CD8-positive, alpha-beta T cell (primary cell): ENCODE measurements at places on chromosomes 13 and 19.

GRCh38 chr19:13042443-13043130 is 47.3 kb downstream of the NFIX start:
- DNase-seq, result no peak

GRCh38 chr13:74090397-74090796 is 43.8 kb downstream of the KLF12 start:
- no peak for DNase-seq

GRCh38 chr19:39398297-39398864 is 7.2 kb downstream of the MED29 start:
- DNase-seq, result no peak

DNA sequence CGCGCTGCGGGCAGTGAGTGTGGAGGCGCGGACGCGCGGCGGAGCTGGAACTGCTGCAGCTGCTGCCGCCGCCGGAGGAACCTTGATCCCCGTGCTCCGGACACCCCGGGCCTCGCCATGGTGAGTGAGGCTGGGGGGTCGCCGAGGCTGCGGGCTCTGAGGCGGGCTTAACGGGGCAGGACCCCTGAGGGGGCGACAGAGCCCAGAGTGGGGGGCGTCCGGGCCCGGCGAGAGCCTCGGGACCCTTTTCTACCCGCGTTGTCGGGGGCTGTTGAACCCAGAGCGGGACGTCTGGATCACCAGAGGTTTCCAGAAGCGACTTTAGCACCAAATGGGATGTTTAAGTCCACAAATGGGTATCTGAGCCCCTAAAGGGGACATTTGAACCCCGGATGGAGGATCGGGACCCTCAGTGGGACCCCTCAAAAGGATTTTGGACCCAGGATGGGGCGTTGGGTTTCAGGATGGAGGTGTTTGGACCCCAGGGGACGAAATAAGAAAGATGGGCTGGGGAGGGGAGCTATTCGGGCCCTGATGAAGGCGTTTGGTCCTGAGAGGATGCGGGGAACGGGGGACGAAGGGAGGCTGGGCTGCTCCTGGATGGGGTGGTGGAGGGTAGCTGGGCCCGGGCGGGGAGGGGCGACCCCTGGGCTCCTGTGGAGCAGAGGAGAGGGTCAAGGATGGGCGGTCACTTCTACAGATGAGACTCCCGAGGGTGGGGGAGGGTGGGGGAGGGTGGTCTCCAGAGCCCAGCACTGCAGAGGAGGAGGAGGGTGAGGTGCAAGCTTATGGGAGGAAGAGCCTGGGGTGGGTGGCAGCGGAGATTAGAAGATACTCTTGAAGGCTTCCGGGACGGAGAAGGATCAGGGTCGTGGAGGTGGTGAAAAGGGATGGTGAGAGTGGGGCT is at the start of gene CALM3:
TSS of gene CALM3 (plus strand) at position 13 of the 907 bp plus-strand sequence. CDS start at position 118, 105 bp downstream.
- DNase-seq, result no peak

DNA sequence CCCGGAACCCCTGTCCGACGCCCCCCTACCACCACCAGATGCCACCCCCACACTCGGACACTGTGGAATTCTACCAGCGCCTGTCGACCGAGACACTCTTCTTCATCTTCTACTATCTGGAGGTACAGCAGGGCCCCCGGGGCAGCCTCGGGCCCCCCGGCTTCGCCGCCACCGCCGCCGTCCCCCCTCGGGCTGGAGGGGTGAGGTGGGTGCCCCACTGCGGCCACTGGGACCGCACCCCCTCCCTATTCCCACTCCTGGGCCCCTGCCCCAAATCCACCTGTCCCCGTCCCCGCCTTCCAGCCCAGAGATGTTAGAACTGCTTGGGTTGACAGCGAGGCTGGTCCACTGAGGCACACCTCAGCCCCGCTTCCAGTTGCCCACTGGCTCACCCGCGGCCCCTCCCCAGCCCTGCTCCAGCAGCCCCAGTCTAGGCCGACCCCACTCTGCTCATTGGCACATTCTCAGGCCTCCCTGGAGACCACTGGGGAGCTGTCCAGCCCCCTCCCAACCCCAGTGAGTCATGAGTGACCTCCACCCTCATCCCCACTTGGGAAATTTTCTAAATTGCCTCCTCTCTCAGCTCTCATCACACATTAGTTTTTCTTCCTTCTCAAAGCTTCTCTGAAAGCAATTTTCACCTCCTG is 6.5 kb downstream of the LENG1 start:
- no peak for DNase-seq

DNA sequence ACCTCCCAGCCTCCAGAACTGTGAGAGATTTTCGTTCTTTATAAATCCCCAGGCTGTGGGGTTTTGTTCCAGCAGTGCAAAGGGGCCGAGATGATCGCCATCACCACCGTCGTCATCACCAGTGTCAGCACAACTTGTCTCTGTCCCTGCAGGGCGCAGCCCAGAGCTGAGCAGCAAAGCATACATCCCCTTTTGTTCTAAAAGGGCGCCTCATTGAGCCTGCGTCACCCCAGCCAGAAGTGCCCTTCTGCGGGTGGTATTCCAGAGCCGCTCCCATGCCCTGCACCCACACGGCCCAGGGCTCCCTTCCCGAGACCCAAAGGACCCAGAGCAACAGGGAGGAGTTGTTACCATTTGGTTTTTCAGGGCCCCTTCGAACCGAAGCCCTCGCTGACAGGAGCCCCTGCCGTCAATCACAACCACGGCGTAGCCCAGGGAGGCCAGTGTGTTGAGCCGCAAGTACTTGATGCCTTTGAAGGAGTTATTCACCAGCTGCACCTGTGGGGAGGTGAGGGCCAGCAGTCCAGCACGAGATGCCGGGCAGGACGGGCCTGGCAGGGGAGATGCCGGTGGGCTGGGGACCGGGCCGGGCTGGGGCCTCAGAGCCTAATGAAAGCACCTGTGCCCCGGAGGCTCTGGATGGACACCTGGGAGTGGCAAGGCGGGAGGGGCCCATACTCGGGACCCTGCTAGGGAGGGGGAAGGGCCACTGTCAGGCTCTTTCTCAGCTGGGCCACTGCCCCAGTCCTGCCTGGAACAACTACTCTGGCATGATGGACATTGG is 14.4 kb upstream of the MYDGF start:
- DNase-seq, result no peak

GRCh38 chr19:37220383-37220782 is 2.4 kb downstream of the ZNF383 start:
- DNase-seq, result no peak

- no peak for DNase-seq
Measured at GRCh38 chr13:22050951-22051563, 380.2 kb downstream of the FGF9 start.

DNA sequence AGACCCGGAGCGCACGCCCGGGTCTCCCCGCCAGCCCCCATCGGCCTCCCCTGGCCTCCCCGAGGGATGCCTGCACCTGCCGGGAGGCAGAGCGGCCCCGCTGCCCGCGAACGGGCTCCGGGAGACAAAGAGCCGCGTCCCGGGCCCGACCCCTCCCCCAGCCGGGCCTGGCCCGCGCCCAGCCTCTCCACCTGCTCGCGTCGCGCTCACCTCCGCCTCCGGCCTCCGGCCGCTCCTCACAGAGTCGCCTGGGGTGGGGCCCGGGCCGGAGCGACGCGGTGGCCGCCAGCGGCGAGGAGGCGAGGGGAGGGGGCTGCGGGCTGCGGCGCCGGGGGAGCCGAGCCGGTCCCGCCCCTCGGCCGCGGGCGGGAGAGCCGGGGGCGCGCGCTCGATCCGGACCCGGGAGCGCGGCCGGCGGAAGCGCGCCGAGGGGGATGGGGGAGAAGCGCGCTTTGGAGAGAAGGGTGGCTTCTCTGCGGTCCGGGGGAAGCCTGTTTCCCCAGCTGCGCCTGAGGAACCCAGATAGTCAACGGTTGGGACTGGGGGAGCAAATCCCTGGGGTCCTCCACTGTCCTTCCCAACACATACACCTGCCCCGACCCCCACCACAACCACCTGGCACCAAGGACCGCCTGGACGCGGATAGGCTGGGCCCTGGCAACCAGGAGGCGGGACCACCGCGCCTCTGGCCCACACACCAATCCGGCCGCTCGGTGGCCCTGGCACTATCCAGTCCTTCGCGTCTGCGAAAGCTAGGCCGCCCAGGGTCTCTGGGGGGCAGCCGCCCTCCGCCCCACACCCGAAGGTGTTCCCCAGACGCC is at the start of gene PRR36:
TSS of gene PRR36 (minus strand) at position 315 of the 821 bp plus-strand sequence. CDS start 701 bp downstream, outside the sequence.
- no peak for DNase-seq

GRCh38 chr19:42942187-42942789 is 5.3 kb upstream of the PSG7 start:
- no peak for DNase-seq

- no peak for DNase-seq
Measured at GRCh38 chr13:114237415-114238112, 2.9 kb downstream of the CDC16 start.

DNA sequence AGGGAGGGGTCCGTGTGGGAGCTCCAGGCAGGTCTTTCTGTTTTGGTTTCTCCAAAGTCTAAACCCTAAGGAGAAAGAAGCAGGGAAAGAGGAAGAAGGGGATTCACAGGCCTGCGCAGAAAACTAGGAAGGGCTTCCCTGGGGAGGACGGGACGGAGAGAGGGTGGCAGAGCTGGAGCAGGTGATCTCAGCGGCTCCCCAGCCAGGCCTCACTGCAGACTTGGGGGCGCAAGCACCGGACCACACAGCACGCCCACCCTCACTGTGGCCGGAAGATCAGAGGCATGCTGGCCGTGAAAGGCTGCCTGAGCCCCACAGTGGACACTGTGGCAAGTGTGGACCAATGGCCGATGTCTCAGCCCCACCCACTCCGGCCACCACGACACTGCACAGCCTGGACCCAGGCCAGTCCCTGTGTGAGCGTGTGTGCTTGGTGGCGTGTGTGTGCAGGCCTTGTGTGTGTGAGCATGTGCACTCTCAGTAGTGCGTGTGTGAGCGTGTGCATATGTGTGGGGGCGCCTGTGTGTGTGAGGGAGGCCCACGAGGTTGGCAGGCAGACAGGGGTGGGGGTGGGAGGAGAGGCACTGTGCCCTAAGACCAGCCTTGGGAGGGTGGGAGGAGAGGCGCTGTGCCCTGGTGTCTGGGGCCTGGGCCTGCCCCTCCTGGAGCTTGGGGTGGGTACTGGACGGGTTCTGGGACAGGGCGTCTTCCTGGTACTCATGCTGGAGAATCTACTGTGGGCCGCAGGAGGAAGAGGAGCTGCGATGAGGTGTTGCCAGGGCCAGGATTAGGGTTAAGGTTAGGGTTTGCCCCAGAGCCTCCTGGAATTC is 15.4 kb upstream of the TMEM255B start:
- DNase-seq, result no peak

GRCh38 chr19:10749435-10750384 is 31.8 kb downstream of the DNM2 start:
- DNase-seq, result no peak

- no peak for DNase-seq
Measured at GRCh38 chr19:31096935-31097545, 252.2 kb downstream of the TSHZ3 start.

GRCh38 chr19:1283207-1283916 is 2.3 kb upstream of the EFNA2 start:
- DNase-seq, result no peak

- peak; percentile 90 for DNase-seq
Measured at GRCh38 chr19:13731147-13731964, 33.0 kb upstream of the MRI1 start.

DNA sequence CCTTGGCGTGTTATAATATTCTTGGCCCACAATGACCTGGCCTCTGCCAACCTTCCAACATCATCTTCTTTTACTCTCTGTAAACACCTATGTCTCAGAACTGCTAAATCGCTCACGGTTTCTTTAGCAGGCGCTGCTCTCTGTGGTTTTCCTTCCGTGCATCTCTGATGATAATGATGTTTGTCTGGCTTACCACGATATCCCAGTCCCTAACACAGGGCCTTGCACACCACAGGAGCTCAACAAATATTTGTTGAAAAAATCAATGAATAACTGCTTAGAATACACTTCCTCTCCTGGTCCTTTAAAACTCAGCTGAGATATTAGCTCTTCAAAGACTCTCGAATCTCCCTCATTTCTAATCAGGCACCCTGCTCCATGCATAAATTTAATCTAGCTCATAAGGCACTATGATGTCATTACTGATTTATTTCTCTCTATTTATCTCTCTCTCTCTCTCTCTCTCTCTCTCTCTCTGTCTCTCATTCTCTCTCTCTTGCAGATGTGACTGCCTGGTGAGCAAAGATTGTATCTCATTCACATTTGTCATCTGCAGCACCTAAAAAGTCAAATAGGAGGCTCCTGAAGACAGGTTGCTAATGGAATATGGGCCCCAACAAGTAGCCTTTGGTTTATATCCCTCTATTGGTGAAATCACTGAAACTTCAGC is 206.4 kb downstream of the NHLRC3 start:
- no peak for DNase-seq

GRCh38 chr19:7444042-7444441 is 44.8 kb downstream of the PEX11G start:
- DNase-seq, result no peak

- DNase-seq, result no peak
Measured at GRCh38 chr19:13748169-13748828, 16.0 kb upstream of the MRI1 start.

- no peak for DNase-seq
Measured at GRCh38 chr13:32136061-32136460, 104.5 kb downstream of the FRY start.

GRCh38 chr13:22979952-22980351 is 200.8 kb upstream of the SGCG start:
- DNase-seq, result no peak

DNA sequence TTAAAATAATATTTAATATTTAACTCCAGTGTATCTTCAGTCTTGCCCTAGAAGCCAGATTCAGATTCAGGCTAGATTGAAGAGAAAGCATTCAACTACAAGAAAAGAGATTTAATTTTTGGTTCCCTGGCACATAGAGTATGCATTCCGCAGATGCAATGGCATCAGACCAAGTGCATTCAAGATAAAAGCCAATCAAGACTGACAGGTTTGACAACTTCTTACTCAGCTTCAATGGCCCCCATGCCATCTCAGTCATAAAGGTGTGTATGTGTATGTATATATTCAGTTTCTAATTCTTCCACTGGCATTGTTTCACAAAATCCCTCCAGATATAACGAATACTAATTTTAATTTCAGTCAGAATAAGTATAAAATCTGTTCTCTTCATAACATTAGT is 650.8 kb upstream of the GPC6 start:
- no peak for DNase-seq

DNA sequence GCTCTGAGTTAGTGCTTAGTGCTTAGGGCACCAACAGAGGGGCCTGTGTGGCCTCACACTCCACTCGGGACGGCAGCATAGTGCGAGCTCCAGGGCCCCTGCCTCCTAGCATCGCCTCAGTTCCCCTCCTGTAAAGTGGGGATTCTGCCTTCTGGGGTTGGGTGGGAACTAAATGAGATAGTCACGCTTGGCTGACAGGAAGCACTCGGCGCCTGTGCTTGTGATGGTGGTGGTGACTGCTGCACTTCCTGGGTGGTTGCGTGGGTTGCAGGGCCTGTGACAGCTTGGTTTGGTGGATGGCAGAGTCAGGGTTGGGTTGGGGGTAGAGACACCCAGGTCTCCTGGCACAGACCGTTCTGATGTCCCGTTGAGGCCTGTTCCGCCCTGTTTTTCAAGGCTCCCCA is 7.7 kb downstream of the PLEKHF1 start:
- peak; percentile 78 for DNase-seq

GRCh38 chr19:48656840-48657474 is 11.0 kb upstream of the CA11 start:
- DNase-seq, result no peak
